AG04450 (cell line): ENCODE measurements at places on chromosomes 5 and 9. TPM values are rescaled to one million over a fixed set of nuclear protein-coding genes. Genes with fewer than 3 reads are reported as not detected.

- no peak for DNase-seq
Measured at GRCh38 chr9:85156652-85157051, 487.1 kb downstream of the NTRK2 start.

GRCh38 chr9:114202849-114203248, 47.5 kb downstream of the COL27A1 start:
- no peak for DNase-seq

DNA sequence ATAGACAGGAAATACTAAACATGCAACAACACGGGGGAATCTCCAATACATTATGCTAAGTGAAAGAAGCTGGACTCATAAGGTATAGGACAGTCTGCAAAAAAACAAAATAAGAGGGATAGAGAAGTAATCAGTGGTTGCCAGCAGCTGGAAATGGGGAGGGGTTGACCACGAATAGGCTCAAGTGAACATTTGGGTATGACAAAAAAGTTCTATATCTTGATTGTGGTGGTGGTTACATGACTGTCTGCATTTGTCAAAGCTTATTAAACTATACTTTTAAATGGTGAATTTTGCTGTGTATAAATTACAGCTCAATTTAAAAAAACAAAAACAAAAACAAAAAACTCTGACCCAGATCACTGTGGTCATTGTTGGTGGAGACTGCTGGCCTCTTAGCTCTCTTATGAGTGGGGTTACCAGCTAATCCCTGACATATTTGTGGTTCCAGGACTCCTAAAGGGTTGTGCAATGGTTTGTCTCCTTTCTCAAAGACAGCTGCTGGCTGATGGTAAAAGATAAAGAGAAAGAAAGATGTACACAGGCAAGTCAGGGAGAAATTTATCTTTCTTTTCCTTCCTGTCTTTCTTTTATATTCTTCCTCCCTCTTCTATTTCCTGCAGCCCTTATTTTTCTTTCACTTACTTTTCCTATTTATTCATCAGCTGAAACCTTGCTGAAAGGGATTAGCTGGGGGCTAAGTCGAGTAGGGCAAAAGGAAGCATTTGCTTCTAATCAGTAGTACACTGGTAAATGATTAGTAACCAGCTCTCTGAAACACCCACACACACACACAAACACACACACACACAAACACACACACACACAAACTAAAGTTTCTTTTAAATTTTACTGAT, 42.6 kb upstream of the APC start:
- DNase-seq: no peak

The GLRA1 gene
- polyA plus RNA-seq: not detected in 2 replicates

The IFNA21 gene
- not detected in 2 replicates for polyA plus RNA-seq

The SPATA31A3 gene
- not detected in 2 replicates for polyA plus RNA-seq
